ENCODE measurements at places on chromosomes 2 and 18.

DNA sequence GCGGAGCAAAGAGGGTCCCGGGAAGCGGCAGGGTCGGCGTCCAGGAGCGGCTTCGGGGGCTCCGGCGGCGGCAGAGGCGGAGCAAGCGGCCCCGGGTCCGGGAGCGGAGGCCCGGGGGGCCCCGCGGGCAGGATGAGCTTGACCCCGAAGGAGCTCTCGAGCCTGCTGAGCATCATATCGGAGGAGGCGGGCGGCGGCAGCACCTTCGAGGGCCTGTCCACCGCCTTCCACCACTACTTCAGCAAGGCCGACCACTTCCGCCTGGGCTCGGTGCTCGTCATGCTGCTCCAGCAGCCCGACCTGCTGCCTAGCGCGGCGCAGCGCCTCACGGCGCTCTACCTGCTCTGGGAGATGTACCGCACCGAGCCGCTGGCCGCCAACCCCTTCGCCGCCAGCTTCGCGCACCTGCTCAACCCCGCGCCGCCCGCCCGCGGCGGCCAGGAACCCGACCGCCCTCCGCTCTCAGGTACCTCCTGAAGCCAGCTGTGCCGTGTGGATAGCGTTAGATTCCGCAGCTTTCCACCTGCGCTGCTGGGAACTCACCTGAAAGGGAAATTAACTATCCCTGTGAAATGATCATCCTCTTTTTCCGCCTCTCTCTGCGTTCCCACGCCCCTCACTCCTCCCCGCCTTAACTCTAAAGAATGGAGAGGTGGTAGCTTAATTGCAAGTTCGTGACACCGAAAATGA is 472 bp downstream of the CNOT11 start:
- peak; percentile 41 for DNase-seq

- no peak for DNase-seq
Observed at GRCh38 chr2:175887776-175888175, 114.3 kb downstream of the LNPK start.

GRCh38 chr2:199979832-199980628 is 24.6 kb downstream of the MAIP1 start:
- DNase-seq = peak; percentile 25

GRCh38 chr2:164662868-164663631 is 41.8 kb upstream of the GRB14 start:
- DNase-seq = no peak

Measured in GM19239 (cell line).